ENCODE measurements at places on chromosomes 3 and 15. TPM values are rescaled to one million over a fixed set of nuclear protein-coding genes. Genes with fewer than 3 reads are reported as not detected.

Gene CPB1
- total RNA-seq = 58.4 TPM

Gene IREB2
- 68.7 TPM for total RNA-seq

Gene OXTR
- total RNA-seq = 0.67 TPM

Gene LDHAL6B
- total RNA-seq = not detected

Gene GALNT15
- total RNA-seq = 147 TPM

Gene HRG
- not detected for total RNA-seq

Gene RHOA
- 522 TPM for total RNA-seq

Gene ARPP21
- total RNA-seq = not detected

Gene MYO5C
- 18.3 TPM for total RNA-seq

Gene AQR
- total RNA-seq = 32.0 TPM

Gene ROPN1
- not detected for total RNA-seq

Gene CCR9
- total RNA-seq = 3.1 TPM

Gene GPR149
- total RNA-seq = not detected

Gene FGF7
- 1.3 TPM for total RNA-seq

Gene FEZF2
- not detected for total RNA-seq

Gene MKRN3
- total RNA-seq = 0.33 TPM

Gene SENP5
- total RNA-seq = 43.8 TPM

Gene GOLGA8T
- 1.1 TPM for total RNA-seq

Gene CAPN3
- 16.8 TPM for total RNA-seq

Gene PTPRG
- 27.9 TPM for total RNA-seq

Gene ACSBG1
- total RNA-seq = not detected

Gene CDHR4
- total RNA-seq = not detected

Gene EIF4A2
- 344 TPM for total RNA-seq

Gene SLCO3A1
- 70.0 TPM for total RNA-seq

Gene CHL1
- total RNA-seq = 20.6 TPM

Gene VILL
- 15.5 TPM for total RNA-seq

Gene CFAP92
- total RNA-seq = 1.2 TPM

Gene CPNE4
- total RNA-seq = not detected

Gene USF3
- total RNA-seq = 25.6 TPM

Gene POPDC2
- total RNA-seq = 6.9 TPM

Gene CAND2
- 7.8 TPM for total RNA-seq

Gene NRROS
- 29.9 TPM for total RNA-seq

Gene PDCD10
- total RNA-seq = 74.6 TPM

Gene C3orf22
- not detected for total RNA-seq

Gene ATP13A5
- not detected for total RNA-seq

Gene ARHGAP11A
- total RNA-seq = 9.0 TPM

Gene CPA3
- 3.5 TPM for total RNA-seq

Gene FOXB1
- not detected for total RNA-seq

Gene ABHD2
- 156 TPM for total RNA-seq

Gene GOLGA8N
- 12.9 TPM for total RNA-seq

Gene DAZL
- total RNA-seq = 0.51 TPM

Gene TTLL13
- 0.22 TPM for total RNA-seq

Gene PPM1L
- total RNA-seq = 16.7 TPM

Gene CFAP44
- total RNA-seq = 12.9 TPM

Gene SLC25A36
- total RNA-seq = 51.3 TPM

Measured in spleen (tissue), 13 donors.